ENCODE measurements at places on chromosomes 2 and 18. TPM values are rescaled to one million over a fixed set of nuclear protein-coding genes. Genes with fewer than 3 reads are reported as not detected.

The FHOD3 gene
- total RNA-seq = not detected

The CHN1 gene
- total RNA-seq = 16.5 TPM

GRCh38 chr2:30222636-30223360, 8.5 kb upstream of the LBH start:
- DNase-seq = no peak

GRCh38 chr2:74867841-74868658, 34.1 kb downstream of the HK2 start:
- no peak for DNase-seq

DNA sequence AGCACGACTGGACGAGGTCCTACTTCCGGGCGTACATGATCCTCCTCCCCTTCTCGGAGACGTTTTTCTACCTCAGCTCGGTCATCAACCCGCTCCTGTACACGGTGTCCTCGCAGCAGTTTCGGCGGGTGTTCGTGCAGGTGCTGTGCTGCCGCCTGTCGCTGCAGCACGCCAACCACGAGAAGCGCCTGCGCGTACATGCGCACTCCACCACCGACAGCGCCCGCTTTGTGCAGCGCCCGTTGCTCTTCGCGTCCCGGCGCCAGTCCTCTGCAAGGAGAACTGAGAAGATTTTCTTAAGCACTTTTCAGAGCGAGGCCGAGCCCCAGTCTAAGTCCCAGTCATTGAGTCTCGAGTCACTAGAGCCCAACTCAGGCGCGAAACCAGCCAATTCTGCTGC, 24.8 kb downstream of the LYPD1 start:
- no peak for DNase-seq

Data from T-helper 17 cell (primary cell).